ENCODE measurements at places on chromosomes 11 and 22. TPM values are rescaled to one million over a fixed set of nuclear protein-coding genes. Genes with fewer than 3 reads are reported as not detected.

The ANO9 gene
- total RNA-seq, result not detected

The KCNK7 gene
- total RNA-seq, result not detected

The POTEH gene
- total RNA-seq, result not detected

The DRICH1 gene
- 0.82 TPM for total RNA-seq

The PATE4 gene
- total RNA-seq, result not detected

The TMEM121B gene
- total RNA-seq, result 9.4 TPM

The PARVG gene
- total RNA-seq, result 0.41 TPM

The DEUP1 gene
- total RNA-seq, result 0.82 TPM

The TUB gene
- 83.2 TPM for total RNA-seq

The KRTAP5-10 gene
- total RNA-seq, result not detected

The ATF4 gene
- 92.9 TPM for total RNA-seq

The SCGB1D2 gene
- not detected for total RNA-seq

The GAL3ST1 gene
- 1.2 TPM for total RNA-seq

The MAPK11 gene
- 16.3 TPM for total RNA-seq

The OR8I2 gene
- total RNA-seq, result not detected

The MRPL40 gene
- 18.8 TPM for total RNA-seq
